ENCODE measurements at places on chromosomes 2 and 18.
A peak's percentile ranks its signal among the peaks of the same experiment; 100 is the strongest.

GRCh38 chr2:178074123-178075005, 1.8 kb upstream of the PDE11A start:
- DNase-seq = no peak
- H3K4me3 ChIP-seq = no peak overlapping the region
- peaks cover 2% of the 10 kb centered on the region for H3K36me3 ChIP-seq
- H3K27me3 ChIP-seq = peaks cover 56% of the 10 kb centered on the region

GRCh38 chr2:109175350-109175678, 46.3 kb downstream of the SH3RF3 start:
- no peak for DNase-seq
- peaks cover 9% of the 10 kb centered on the region for H3K36me3 ChIP-seq
- no peak overlapping the region for H3K4me3 ChIP-seq
- H3K27me3 ChIP-seq = no peaks in the 10 kb centered on the region
- no peak overlapping the region for H3K27ac ChIP-seq

GRCh38 chr2:105840933-105841332, 96.2 kb downstream of the NCK2 start:
- H3K4me3 ChIP-seq = peak overlapping the region; percentile 14
- no peaks in the 10 kb centered on the region for H3K27me3 ChIP-seq
- DNase-seq = no peak
- H3K27ac ChIP-seq = peak overlapping the region; percentile 98
- H3K36me3 ChIP-seq = peaks cover 68% of the 10 kb centered on the region

DNA sequence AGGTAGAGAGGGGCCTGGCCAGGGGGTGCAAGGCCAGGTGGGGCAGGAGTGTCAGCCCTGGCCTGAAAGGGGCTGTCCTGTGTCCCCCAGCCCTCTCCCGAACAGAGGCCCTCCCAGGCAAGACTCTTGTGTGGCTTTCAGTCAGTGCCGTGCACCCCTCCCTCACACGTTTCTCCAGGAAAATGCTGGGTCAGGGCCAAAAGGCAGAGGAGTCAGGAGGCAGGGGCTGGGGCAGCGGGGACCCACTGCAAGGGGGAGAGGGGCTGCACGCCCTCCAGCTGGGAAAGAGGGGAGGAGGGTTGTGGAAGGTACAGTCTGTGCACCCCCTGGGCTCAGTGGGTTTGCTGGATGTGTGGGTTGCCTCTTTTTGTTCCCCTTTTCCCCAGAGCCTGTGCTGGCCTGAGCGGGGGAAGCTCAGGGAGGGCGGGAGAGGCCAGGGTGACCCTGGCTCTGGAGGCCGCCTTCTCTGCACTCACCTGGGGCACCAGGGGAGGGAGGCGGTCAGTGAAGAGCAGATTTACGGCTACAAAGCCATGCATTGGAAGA, 4.1 kb downstream of the KCNF1 start:
- no peaks in the 10 kb centered on the region for H3K36me3 ChIP-seq
- H3K27me3 ChIP-seq = peaks cover 44% of the 10 kb centered on the region

- no peaks in the 10 kb centered on the region for H3K4me1 ChIP-seq
- H3K27me3 ChIP-seq = no peaks in the 10 kb centered on the region
- no peaks in the 10 kb centered on the region for H3K36me3 ChIP-seq
These were observed 98.0 kb downstream of the ADCYAP1 start for GRCh38 chr18:1002653-1003178.

DNA sequence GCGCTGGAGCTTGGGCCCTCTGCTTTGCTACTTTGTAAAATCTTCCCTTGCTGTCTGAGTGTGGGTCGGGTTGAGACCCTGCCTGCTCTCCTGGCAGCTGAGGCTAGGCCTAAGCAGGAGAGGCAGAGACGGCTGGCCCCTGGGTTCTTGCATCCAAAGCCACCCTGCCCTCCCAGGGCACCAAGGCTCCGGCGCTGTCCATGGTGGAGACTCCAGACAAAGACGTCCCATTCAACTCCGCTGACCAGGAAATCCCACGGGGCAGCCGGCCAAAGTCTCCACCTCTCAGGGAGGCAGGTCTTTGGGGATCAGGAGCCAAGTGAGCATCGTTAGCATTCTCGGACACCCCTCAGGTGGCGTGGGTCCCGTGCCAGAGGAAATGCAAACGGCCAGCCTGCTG, 2.6 kb upstream of the PRLH start:
- peaks cover 32% of the 10 kb centered on the region for H3K27me3 ChIP-seq
- DNase-seq = no peak
- no peak overlapping the region for H3K4me3 ChIP-seq
- H3K4me1 ChIP-seq = no peaks in the 10 kb centered on the region

- no peaks in the 10 kb centered on the region for H3K36me3 ChIP-seq
- no peaks in the 10 kb centered on the region for H3K4me1 ChIP-seq
These were observed 49.6 kb downstream of the COL5A2 start for GRCh38 chr2:189129971-189130370.
